Cardiac muscle cell (in vitro differentiated cells and primary cell): ENCODE measurements at places on chromosomes 7 and 10.

DNA sequence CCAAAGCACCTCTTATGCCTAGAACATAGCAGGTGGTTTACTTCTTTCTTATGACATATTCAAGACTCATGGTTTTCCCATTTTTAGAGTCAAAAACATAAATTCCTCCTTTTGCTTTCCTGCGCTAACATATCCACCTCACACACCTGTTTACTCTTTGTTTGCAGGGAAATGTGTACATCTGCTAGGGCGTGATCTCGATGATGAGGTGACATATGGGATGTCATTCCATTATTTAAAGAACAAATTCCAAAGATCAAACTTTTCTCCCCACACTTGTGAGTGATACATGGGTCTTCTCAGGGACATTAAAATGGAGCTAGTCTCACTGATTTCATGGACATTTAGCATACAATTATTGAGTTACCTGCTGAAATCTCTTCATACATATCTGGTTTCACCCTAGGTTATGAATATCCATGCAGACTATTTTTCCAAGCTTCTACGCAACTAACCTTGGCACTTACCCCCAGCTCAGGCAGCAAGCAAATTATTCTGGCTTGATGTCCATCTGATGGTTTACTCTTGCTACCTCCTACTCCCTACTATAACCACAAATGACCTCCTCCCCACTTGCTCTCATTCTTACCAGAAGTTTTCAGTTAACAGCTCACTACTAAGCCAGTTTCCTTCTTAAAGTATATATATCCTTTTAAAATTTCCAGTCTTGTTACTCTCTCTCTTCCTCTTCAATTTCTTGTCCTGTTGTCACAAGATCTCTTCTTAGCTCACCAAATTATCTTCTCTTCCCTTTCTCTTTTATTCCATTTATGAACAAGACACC lies 208.5 kb downstream of the RNLS start:
- DNase-seq, result peak; percentile 16

GRCh38 chr7:14834883-14835282 lies 67.7 kb downstream of the DGKB start:
- peak; percentile 40 for DNase-seq

- no peak for DNase-seq
Measured at GRCh38 chr7:127894588-127894987, 136.6 kb downstream of the LRRC4 start.

- no peak for DNase-seq
Measured at GRCh38 chr10:115063701-115064658, 29.2 kb upstream of the ATRNL1 start.

- no peak for DNase-seq
Measured at GRCh38 chr7:128404886-128405470, 4.8 kb downstream of the IMPDH1 start.

DNA sequence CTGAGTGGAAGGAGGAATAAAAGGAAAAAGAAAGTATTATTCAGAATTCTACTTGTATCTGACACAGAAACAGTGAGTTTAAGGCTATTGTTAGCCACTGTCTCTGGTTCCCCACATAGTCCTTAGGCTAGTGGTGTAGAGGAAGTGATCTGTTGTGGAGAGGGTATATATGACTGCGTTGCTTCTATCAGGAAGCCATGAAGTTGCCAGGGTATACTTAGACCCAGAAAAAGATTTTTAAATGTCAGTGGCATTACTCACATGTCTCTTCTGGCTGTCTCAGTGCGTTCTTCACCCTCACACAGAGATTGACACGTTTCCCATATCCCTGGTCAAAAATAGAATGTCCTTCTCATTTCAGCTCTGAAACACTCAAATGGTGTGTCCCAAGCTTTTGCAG lies 72.7 kb downstream of the SEM1 start:
- DNase-seq, result no peak

GRCh38 chr7:120190109-120190508 lies 82.9 kb upstream of the KCND2 start:
- no peak for DNase-seq

DNA sequence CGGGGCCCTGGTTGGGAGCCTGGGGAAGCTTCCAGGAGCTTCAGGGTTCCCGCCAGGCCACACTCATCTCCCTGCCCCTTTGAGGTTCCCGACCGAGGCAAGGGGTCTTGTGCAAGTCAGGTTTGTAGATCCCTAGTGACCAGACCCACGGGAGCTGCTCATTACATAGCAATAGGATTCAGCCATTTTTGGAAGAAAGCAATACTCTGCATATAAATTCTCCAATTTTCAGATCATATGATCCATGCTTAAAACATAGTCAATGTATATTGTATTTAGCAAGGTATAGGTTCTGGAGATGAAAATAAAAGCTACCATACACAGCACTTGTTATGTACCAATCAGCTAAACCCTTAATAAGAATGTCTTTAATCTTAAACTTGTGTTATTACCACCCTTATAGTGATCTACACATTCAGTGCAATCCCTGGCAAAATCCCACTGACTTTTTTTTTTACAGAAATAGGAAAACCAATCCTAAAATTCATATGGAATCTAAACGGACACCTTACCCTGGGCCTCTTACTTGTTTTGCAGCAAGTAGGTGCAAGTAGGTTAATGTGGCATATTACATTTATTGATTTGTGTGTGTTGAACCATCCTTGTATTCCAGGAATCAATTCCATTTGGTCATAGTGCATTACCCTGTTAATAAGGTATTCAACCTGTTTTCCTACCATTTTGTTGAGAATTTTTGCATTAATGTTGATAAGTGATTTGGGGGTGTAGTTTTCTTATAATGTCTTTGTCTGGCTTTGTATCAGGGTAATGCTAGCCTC lies 13.8 kb upstream of the FKBP9 start:
- DNase-seq, result no peak

GRCh38 chr10:1178506-1178905 lies 122.3 kb downstream of the WDR37 start:
- no peak for DNase-seq

GRCh38 chr10:77943121-77943901 lies 16.8 kb upstream of the DLG5 start:
- DNase-seq, result no peak

DNA sequence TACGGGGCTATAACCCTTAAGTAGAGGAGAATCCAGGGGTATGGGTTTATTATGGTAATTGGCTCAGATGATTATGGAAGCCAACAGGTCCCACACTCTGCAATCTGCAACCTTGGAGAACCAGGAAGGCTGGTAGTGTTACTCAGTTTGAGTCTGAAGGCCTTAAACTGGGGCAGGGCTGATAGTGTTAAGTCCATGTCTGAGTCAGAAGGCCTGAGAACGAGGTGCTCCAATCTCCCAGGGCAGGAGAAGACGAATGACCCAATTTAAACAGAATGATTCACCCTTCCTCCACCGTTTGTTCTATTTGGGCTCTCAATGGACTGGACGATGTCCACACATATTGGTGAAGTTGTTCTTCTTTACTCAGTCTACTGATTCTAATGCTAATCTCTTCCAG lies 244.5 kb upstream of the PTER start:
- no peak for DNase-seq

GRCh38 chr7:49294611-49295010 lies 370.3 kb downstream of the CDC14C start:
- no peak for DNase-seq

GRCh38 chr10:105398202-105398601 lies 757.1 kb downstream of the SORCS3 start:
- DNase-seq, result peak; percentile 82

DNA sequence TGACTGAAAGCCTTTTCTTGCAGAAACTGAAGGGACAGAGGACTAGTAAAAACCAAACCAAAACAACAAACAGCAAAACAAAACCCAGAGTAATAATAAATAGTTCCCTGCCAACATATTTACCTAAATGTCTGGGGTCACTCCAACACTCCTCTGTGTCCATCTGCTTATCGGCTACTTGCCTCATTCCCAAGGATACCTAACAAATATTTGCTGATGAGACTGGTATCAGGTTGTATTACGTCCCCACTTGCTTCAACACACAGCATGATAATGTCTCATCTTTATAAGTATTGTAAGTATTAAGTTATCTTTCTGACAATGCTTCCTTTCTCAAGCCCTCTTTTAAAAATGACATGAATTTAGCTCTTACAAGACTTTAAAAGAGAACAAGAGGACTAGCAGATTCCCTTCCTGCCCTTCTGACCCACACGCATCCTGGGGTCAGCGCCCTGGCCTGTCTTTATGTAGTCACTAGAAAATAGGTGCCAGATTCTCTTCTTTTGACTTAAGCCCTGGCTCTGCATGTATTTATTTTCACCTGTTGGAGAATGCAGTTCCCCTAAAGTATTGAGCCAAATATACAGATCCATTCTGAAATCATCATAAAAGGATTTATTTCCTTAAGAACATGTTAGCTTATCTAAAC lies 110.2 kb downstream of the SEM1 start:
- no peak for DNase-seq
